Stimulated activated CD4-positive, alpha-beta T cell treated with anti-CD3 and anti-CD28 coated beads, Interleukin-1b, Interleukin-23, amount 100 ng/mL, for 48 hours (primary cell): ENCODE measurements at places on chromosomes 2 and 18.

DNA sequence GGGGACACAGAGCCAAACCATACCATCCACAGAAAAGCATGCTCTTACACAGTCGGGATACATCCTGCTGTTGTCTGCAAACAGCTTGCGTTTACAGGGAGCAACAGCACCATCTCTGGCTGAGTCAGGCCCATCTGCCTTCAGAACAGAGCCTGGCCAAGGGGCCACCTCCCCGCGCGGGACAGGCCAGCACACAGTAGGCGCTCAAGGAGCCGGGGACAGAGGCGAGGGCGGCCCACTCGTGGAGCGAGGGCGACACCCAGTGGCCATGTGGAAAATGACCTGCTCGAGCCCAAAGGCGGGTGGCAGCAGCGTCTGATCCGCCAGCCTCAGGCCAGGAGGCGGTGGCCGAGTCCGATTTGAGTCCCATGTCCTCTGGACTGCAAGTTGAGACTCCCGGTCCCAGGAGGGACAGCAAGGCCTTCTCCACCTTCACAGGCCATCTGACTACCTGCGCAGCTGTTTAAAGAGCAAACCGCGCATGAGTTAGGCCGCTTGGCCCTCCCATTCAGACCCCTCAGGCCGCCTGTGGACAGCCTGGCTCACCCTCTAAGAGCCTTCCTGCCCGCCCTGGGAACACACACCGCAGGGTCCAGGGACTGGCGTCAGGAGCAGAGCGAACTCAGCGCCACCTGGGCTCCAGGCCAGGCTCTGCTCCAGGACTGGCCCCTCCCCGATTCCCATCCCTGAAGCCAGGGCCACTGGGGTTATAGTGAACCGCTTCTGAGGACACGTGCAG is 38.3 kb downstream of the TTC32 start:
- peak; percentile 57 for DNase-seq

- no peak for DNase-seq
Observed at GRCh38 chr2:218558986-218559385, 9.2 kb downstream of the USP37 start.

DNA sequence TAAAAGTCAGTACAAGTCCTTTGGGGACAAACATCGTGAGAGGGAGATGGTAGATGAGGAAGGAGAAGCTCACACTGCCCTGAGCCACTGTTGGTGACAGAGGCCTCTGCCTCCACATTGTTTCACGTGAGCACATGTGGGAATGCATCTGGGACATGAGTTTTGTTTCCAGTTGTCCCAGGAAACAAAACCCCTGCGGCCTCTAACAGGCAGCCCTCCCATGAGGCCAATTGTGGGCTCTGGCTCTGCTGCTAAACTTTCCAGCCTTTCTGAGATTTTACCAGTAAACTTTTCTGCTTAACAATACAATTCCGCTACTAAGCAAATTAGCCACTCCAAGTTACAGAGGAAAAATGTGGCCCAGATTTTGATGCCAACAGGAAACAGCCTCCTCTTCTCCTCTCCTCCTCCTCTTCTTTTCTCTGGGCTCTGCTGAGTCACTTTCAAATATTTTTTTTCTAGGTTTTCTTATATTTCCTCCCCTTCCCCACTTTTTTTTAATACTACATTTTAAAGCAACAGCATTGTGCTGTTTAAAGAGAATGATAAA is 23.4 kb upstream of the LRRC30 start:
- no peak for DNase-seq

DNA sequence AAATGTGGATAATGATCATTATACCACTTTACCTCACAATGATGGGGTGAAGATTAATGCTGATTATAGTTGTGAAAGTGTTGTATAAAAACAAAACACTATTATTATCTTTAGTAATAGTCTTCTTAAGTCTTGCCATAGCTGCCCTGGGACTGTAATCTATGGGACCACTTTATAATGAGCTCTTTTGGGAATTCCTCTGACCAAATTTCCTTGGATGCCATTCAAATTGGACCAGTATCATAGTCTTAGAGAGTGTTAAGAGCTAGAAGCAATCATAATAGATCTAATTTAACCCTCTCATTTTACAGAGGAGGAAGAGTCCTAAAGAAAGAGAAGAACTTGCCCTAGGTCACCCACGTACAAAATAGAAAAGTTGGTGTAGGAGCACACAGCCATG is 457.7 kb upstream of the SLC14A2 start:
- DNase-seq = no peak

DNA sequence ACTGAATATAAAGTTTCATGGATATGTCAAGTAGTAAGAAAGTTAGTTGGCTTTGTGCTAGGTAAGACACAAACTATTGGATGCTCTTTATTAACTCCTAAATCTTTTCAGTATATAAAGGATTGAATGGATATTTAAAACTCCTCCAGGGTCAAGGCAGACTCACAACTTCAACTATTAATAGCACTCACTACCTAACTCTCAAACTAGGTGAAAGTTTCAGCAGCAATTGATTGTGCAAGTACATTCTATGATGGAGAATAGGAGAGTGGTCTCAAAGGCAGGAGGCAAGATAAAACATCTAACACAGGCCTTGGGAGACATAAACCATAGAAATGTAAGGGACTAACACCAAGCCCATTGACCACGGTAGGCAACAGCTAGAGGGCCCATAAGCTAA is 328.9 kb upstream of the CHAC2 start:
- DNase-seq = no peak

DNA sequence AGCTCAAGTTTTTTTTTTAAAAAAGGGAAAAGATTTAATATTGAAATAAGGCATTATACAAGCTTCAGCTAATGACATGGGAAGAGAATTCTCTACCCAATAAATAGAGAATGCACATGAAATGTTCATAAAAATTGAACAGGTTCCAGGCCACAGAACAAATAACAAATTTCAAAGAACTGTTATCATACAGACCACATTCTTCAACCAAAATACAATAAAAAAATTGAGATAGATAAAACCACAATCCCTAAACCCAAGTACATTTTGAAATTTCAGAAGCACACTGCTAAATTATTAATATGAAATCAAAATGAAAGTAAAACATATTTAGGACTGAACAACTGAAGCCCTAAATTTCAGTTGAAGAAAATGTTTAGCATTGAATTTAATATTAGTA is 89.6 kb downstream of the BCL2 start:
- no peak for DNase-seq

- DNase-seq = no peak
Observed at GRCh38 chr2:119248751-119249150, 25.1 kb downstream of the STEAP3 start.

- DNase-seq = no peak
Observed at GRCh38 chr2:163345795-163346573, 389.8 kb downstream of the FIGN start.

- DNase-seq = no peak
Observed at GRCh38 chr2:229620289-229620688, 94.1 kb downstream of the DNER start.

DNA sequence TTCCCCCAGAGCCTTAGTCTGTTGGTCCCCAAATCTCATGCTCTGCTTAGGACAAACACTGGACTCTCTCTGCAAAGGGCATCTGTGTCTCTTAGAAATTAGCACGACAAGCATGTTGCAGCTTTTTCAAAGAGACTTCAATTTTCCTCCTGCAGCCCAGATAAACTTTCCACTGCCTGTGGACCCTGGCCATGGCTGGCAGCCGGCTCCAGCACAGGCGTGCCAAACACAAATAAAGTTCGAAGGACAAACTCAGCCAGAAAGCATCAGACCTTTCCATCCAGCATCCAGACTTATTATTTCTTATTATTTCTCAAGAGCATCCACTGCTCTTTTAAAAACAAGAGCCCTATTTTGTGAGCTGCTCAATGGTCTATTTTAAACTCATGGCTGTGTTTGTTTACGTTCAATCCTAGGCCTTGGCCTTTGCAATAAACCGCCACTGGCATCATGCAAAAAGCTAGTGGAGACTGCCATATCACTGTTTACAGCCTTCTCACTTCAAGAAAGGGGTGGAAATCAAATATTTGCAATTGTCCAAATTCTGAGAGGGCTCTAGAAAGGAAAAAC is 300.8 kb downstream of the BCL11A start:
- no peak for DNase-seq

- no peak for DNase-seq
Observed at GRCh38 chr18:69956665-69957620, 9.3 kb upstream of the CD226 start.

DNA sequence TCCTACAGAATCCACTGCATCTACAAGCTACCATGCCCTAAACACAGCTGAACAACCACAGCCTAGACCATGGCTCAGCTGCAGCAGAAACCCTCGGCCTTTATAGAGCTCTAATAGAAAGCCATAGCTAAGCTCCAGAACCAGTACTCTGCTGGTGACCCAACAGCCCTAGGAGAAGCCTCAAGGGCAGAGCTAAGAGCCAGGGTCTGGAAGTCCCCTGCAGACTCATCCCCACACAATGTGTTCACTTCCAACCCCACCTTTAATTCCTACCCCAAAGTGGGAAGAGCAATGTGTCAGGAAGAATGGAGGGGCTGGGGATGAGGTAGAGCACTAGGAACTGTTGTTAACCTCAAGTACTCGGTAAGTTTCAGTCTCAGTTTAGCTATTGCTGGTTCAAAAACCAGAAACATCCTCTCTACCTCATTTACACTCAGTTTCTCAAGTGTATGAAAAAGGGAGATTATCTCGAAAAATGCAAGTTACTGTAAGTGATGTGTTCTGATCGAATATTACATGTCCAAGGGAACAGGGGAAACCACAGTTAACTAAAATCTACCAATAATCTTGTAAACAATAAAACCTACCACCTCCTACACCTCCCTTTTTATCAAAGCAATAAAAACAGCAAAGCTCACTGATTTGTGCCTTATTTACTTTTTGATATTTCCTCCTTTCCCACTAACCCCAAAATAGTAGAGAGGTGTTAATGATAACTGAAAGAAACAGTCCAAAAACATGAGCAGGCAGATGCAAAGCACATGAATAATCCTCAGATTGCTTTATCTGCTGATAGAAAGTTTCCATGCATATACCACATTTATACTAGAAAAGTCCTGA is 36.2 kb downstream of the THADA start:
- DNase-seq = peak; percentile 9

- DNase-seq = no peak
Observed at GRCh38 chr2:60826111-60826510, 55.3 kb upstream of the REL start.

DNA sequence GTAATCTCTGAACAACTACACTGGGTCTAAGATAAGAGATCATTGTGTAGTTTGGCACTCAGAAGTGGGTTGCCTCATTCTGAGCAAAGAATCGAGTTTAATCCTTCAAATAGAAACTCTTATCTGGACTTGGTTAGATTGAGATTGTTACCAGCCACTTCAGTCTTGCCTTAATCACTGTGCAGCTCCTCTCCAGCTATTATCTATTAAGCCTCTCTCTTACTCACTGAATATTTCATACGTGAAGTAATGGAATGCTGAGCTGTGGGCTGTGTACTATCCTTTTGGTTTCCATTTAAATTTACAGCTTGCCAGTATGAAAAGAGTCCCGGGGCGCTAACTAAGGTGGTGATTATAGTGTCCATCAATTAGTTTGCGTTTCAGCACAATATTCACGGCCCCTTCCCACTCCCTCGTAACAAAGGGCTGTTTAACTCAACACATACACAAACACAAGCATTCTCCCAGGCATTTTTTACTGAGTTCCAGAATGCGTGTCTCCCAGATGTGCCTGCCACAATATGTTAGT is 65.7 kb upstream of the NCKAP5 start:
- no peak for DNase-seq

- no peak for DNase-seq
Observed at GRCh38 chr2:189024901-189025618, 50.9 kb downstream of the COL3A1 start.

DNA sequence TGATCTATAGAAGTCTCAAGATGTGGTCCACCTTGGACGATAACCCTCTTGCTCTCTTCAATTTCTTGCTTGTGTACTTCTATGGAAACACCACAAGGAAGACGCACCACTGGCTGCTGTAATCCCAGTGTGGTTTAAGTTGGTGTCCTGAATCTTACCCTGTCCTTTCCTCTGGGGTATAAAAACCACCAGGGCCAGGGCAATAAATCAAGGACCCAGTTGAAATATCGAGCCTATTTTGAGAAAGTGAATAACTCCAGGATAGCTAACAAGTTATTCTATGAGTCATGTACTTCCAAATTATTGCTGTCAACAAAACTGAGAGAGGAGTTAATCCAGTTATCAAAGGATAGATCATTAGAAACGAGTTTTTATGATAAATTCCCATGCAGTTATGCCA is 137.0 kb downstream of the RND3 start:
- no peak for DNase-seq

DNA sequence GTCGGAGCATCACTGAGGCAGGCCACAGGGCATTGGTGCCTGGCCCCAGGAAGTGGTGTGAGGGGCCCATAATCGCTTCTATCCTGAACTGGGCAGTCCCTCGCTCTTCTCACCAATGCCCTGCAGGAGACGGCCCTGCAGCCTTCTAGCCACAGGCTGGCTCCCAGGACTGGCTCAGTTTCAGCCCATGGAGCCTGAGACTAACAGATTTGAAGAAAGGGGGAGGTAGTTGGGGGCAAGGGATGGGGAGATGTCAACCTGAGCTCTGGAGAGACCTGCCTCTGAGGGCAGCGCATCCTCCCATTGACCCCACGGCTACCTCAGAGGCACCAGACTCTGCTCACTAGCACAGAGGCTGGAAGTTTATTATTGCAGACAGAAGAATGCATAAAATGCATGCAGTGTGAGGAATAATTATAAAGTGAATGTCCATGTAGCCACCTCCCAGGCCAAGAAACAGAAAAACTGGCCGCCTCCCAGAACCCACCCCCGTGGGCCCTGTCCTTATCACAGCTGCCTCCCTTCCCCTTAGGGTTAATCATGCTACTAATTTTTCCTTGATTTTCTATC is 1.4 kb downstream of the TOGARAM2 start:
- DNase-seq = no peak

GRCh38 chr2:30346471-30347169 is 100.4 kb upstream of the LCLAT1 start:
- DNase-seq = no peak

DNA sequence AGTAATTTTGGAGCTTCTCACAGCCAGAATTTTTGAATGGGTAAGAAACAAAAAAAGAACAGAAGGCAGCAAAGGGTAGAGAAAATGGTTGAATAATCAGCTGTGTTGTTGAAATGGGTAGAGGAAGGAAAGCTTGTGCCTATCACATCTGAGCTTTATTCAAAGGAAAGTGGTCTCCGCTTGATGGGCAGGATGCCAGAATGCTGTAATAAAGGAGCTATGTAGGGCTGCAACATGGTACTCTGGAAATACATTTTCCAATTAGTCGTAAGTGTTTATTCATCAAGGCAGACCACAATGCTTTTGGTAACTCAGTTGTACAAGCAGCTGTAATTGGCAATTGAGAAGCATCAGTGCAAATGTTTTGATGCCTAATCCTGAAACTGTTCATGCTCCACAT is 196.9 kb downstream of the ICOS start:
- DNase-seq = no peak

- DNase-seq = no peak
Observed at GRCh38 chr2:102761763-102762162, at the start of gene TMEM182. Gene TMEM182 (plus strand): TSS chr2:102762031. CDS start chr2:102762218, 187 bp downstream.
